H1 (cell line): ENCODE measurements at places on chromosomes 4 and X.

DNA sequence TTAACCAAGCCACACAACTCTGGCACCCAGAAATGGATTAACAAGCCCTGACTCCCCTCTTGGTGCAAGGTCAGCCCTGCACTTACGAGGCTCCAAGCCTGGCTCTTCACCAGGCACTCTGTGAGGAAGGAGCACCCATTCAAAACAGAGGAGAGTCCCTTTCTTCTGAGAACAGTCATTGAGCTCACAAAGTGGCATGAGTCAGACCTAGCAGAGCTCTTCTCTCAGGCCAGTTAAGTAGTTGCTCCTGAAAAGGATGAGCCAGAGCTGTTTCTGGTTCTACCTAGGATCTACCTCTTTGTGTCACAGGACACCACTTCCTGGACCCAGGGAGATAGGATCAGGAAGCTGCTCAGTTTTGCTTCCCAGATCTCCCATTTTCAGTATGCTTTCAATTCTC, 48.2 kb downstream of the EVC2 start:
- DNase-seq: no peak

DNA sequence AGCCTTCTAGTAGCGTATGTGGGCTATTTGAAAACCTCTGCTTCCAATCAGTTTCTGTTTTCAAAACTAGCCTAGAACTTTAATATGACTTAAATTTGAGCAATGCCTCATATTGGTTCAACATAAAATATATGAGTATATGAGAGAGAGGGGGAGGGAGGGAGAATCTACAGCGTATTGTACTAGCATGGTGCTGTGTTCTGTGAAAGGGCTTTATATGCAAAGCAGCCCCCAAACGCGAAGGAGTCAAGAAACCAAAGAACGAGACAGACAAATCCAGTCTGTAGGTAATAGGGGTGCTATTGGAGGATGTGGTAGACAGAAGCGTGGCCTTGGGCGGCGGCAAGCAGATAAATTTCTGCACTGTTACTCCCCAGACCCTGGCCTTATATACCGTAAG, 784 bp upstream of the ANXA5 start:
- DNase-seq: no peak

GRCh38 chr4:159169404-159170302, 66.8 kb downstream of the RAPGEF2 start:
- DNase-seq: no peak

DNA sequence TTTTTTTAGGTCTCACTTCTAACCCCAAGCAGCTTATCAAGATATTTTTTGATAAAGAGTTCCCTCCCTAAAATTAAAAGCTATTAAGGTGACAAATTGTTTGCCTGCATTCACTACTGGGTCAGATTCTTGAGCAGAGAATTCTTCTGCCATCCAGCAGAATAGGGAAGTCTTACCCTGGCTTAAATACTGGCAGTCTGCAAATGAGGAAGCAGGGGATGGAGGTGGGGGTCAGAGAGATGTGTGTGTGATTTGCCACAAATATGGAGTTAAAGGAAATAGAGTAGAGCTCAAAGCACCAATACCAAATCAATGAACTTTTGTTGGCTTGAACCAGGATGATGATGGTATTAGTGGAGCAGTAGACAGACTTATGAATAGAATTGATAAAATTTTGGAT, 122.2 kb downstream of the ANXA5 start:
- no peak for DNase-seq

DNA sequence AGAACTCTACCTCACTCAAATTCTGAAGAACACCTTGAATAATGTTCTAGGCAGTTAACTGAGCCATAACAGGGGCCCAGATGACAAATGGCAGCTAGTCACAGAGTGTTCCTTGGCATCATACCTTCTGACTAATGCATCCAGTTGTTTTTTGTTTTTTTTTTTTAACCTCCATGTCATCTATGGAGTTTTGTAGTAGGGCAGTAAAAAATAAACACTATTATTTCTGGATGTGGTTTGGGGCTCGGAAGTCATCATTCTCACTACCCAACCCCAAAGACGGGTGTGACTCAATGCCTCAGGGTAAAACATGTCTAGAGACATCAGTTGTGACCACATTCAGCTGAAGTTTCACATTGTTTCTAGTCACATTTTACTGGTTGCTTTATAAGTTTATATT, 31.2 kb upstream of the MCF2 start:
- DNase-seq: no peak

- no peak for DNase-seq
These were observed 236.1 kb downstream of the PARM1 start for GRCh38 chr4:75169020-75169419.

DNA sequence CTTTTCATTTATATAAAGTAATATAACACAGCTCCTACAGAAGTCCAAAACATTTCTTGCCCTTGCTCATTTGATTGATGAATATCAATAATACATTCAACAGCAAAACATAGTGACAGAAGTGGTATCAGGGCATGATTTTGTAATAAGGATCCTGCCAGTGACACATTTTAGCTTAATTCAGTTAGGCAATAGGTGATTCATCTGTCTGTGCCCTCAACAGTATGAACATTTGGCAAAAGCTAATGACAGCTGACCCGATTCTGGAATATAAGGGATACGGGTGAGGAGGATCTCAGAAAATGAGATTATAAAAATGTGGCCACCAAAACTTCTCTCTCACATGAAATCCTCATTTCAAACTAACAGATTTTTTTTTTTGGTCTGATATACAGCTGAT, 294.0 kb downstream of the CAMK2D start:
- DNase-seq: no peak

DNA sequence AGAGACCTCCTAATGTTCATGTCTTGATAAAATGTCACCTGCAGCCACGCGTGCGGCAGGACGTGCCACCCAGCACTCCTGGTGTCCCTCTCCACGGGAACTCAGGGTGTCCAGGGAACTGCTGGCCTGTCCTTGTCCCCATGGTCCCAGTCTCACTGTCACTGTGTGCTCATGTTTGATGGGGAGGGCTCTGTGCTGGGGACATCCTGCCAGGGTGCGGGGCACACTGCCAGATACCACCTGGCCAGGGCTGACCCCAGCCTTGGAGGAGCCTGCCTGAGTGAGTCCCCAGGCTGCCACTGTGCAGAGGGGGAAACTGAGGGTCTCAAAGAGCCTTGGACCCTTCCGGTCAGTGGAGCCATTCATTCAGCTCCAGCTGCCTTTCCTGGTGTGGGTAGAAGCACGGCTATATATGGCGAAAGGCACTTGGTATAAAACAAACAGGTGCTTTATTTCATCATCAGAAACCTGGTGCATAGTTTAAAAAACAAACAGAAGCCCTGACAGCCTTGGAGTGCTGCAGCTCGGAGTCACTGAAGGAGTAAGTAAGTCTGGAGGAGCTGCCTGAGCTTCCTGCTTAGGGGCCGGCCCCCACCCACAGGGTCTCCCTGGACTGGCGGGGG, 33.0 kb downstream of the NOP14 start:
- DNase-seq: no peak

DNA sequence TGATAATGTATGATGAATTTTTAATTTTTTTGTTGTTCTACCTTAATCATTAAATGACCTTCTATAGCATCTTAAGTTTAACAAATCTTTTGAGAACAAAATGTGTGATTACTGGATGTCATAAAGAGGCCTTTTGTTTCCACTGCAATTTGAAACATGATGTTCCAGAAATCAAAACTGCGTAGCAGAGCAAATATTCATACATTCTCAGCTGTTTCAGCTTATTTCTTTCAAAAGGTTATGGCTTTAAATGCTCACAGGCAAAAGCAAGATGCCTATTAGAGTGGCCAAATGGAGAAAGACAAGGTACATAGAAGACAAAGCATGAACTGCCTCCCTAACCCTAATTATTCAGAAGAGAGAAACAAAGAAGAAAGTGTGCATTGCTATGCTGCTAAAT, 233.0 kb upstream of the SLC7A11 start:
- no peak for DNase-seq

DNA sequence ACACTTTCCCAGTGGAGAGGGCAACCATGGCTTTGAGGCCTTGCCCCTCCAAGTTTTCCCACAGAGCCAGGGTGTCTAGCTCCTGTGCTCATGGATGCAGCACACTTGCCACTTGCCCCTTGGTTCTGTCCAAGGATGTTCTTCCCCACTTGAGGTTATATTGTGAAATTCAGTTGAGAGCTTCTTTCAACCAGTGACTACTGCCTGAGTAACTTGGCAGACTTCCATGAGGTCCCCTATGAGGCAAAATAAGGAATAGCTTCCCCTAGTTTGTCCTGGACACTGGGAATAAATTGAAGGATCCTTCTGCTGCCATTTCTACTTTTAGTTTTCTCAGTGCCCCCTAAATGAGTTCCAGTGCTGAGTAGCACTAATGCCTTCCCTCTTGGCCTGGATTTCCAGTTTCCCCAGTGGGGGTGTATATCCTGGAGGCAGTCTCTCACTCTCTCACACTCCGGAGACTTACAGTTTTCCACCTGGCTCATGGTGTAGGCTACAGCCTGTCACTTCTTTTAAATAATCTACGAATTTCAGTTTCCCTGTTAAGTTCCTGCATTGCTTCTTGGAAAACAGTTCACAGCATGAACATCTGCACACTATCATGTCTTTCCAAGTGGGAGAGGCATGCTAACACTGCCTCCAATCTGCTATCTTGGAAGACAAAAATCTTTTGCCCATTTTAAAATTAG, 36.4 kb upstream of the ADH4 start:
- DNase-seq: no peak

GRCh38 chr4:182400081-182400480, 156.9 kb downstream of the TENM3 start:
- DNase-seq: no peak

- DNase-seq: no peak
These were observed 94.8 kb downstream of the LARP7 start for GRCh38 chr4:112731715-112732114.

DNA sequence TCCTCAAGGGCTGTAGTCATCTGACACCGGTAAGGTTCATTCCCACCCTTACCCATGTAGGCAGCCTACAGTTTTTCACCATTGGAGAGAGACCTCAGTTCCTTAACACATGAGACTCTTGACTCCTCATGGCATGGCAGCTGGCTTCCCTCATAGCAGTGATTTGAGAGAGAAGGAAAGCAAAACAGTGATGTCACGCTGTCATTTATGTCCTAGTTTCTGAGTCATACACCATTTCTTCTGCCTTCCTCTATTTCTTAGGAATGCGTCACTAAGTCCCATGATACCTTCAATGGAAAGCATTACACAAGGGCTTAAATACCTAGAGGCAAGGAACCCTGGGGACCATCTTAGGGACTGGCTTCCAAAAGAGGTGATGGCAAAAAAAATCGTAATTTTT, 226.1 kb downstream of the SPCS3 start:
- no peak for DNase-seq

- DNase-seq: no peak
These were observed 40.5 kb downstream of the HMGB2 start for GRCh38 chr4:173293663-173294062.

- no peak for DNase-seq
These were observed 295.2 kb upstream of the DIAPH2 start for GRCh38 chrX:96389281-96390047.

DNA sequence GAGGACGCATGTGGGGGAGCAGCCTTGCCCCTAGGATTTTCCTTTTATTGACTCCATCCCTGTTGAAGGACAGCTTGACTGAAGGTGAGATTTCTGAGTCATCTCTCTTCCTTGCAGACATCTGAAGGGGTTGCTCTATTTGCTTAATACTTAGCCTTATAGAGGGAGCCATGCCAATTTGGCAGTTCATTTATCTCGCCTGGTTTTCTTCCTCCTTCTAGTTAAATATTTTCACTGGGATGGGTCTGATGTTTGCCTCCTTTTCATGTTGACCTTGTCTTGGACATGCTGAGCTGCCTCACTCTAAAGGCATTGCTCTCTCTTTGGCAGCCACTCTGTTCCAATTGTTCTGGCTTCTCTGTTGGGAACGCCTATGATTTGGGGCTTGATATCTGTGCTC, 151.0 kb upstream of the PSAPL1 start:
- no peak for DNase-seq

DNA sequence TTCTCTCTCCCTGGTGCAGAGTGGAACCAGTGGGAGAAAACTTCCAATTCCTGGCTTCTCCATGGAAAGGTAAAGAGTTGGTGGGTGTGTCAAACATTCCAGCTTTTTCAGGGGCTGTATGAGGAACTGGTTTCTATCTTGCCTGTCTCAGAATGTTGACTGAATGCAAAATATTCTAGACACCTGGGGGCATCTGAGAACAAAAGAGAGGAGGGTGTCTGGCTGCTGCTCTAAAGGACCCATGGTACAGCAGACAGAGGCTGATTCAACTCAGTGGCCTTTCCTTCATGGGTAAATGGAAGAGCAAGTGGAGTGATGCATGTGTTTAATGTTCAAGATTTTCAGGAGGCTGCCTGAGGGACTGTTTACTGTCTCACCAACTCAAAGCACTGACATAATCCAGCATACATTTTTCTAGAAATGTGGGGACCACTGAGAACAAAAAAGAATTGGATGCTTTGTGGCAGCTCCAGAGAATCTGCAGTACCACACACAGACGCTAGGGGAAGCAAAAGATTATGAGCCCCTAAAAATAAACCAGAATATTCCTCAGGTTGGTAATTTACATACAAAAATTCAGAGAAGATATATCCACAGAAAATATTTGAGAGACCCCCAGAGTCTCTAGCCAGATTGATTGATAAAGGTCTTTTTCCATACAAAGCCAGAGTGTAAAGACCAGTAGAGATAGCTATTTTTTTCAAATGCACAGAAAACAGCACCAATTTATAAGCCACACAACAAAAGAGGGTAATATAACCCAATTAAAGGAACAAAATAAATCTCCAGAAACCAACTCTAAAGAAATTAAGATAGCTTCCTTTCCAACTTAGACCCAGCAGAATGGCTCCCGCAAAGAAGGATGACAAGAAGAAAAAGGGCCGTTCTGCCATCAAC, 48.0 kb upstream of the STARD8 start:
- DNase-seq: no peak

DNA sequence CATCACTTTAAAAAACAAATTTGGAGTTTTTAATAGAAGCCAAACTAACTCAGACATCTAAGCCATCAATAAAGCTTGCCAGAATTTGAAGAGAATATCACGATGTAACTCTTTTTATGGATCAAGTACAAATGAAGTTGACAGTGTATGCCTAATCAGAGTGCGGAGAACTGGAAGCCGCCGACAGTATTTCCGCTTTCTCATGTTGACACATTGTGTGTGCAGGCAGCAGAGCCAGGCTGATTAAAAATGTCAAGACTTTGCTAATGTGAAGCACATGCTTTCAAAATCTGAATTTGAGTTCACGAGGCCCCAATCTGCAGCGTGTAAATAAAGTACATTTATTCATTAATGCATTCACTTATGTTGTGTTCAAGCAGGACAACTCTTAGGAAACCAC, 161.2 kb downstream of the TENM3 start:
- DNase-seq: no peak

- no peak for DNase-seq
These were observed 411.3 kb downstream of the SPRY1 start for GRCh38 chr4:123807866-123808265.

DNA sequence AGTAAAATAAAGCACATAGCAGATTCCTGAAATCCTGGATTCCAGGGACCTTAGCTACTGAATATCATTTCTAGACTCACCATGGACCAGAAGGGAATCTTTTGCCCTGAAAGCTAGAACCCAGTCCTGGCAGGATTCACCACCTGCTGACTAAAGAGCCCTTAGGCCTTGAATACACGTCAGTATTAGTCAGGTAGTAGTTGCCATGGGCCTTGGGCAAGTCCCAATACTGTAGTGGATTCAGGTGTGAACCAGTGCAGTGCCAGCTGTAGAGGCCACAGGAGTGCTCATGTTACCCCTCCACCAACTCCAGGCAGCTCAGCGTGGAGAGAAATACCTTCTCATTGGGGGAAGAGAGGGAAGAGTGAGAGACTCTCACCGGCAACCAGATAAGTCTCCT, 64.1 kb upstream of the UBQLN2 start:
- DNase-seq: no peak

GRCh38 chr4:86261636-86262035, 98.2 kb downstream of the MAPK10 start:
- DNase-seq: no peak
